ENCODE measurements at places on chromosomes 11 and 22.

- no peak for DNase-seq
Observed at GRCh38 chr11:74559110-74559933, 33.1 kb upstream of the POLD3 start.

GRCh38 chr22:31055635-31056159 lies 25.4 kb upstream of the SMTN start:
- peak; percentile 88 for DNase-seq

- no peak for DNase-seq
Observed at GRCh38 chr22:37907036-37907954, 1.2 kb downstream of the MICALL1 start.

- no peak for DNase-seq
Observed at GRCh38 chr11:74783241-74783871, 34.7 kb downstream of the RNF169 start.

DNA sequence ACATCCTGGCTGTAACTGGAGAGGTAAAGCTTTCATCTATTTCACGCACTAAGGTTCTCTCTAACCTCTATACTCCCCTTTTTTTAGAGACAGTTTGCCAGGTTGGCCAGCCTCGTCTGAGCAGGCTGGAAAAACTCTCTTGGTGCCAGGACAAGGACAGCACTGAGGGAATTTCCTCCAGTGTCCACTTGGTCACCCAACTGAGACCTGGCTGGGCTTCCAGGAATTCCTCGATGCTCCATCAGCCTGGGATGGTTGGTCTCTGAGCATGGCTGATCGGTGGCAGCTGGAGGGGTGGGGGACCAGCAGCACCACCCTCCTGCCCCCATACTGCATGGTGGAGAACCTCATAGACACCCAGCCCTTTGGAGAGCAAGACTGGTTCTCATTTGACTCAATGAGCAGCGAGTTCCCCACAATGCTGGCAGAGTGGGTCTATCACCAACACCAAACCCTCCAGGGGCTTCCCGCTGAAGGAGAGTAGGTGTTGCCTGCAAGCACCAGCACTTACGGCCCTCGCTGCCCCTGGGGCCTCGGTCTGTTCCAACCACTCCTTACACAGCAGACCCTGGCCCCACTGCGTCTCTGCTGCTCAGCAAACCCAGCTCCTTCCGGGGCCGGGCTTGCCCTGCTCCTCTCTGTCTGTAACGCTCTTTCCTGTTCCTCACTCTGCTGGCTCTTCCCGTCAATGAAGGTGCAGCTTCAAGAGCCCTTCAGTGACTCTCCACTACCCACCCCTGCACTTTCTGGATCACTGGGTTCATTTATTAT lies 122.2 kb downstream of the ST3GAL4 start:
- no peak for DNase-seq
